ENCODE measurements at places on chromosomes 12 and 14.

DNA sequence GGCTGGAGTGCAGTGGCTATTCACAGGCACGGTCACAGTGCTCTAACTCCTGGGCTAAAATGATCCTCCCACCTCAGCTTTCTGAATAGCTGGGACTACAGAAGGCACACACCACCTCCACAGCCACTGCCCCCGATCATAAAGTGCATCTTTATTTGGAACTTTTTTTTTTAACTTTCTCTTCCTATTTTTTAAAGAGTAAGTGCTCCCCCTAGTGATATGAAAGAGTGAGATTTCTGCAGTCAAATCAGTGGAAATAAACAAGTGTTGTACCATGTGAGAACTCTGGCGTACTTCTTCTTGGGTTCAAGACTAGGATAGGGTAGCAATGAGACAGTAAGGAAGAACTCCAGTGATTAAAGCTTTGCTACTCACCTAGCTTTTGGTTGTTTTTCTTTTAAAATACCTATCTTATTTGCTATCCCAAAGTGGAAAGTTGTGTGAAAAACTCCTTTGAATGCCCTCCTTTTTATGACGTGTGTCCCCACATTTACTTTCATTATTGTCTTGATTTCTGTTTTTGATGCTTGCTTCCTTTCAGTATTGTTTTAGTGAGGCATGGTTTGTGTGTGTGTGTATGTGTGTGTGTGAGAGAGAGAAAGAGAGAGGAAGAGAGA lies 6.6 kb downstream of the PPP4R4 start:
- peak; percentile 61 for DNase-seq

GRCh38 chr14:68247274-68247673 lies 427.7 kb downstream of the RAD51B start:
- no peak for DNase-seq

- no peak for DNase-seq
Measured at GRCh38 chr12:104684884-104685283, 228.1 kb downstream of the CHST11 start.

DNA sequence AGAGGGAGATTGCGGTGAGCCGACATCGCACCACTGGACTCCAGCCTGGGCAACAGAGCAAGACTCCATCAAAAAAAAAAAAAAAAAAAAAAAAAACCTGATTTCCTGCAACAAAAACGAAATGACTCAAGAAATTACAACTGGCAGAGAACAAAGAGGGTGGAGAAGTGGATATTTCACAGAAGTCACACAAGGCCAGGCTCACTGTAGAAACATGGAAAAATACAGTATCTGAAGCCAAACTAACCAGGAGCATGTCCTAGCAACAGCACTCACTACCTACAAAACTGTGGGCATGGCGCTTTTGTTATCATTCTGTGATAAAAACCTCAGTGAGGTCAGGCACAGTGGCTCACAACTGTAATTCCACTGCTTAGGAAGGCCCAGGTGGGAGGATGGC lies 11.7 kb upstream of the MMP17 start:
- no peak for DNase-seq

DNA sequence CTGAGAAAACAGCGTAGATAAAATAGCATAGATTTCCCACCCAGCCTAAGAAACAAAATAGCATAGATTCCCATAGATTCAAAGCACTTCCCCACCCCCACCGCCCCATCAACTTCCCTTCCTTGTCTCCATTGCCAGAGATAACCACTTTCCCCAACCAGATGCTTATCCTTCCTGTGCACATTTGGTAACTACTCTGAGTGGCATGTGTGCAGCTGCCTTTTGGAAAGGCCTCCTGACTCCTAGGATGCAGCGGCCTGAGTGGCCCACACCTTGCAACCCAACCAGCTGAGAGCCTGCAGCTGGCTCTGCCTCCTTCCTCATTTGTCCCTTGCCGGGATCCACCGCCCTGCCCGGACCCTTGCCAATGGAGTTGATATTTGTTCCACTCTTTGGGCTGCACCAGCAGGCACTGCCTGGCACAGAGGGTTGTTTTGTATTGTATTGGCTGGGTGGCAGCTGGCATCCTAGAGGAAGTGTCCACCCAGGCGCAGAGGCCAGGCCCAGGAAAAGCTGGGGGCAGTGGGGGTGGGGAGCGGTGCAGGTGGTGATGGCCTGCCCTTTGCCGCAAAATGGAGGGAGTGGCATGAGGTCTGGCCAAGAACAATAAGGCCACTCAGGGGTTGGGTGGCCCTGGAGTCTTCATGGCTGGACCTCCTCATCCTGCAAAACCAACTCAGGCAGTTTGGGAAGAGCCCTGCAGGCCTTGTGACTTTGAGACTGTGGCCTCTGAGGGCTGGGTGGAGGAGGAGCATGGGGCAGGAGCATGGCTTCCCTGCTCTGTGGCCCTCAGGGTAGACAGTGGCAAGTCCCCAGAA lies 4.9 kb downstream of the SLC48A1 start:
- no peak for DNase-seq

GRCh38 chr12:121060149-121061001 lies 21.3 kb upstream of the OASL start:
- DNase-seq, result peak; percentile 62

All from memory B cell (primary cell).